ENCODE measurements at places on chromosomes 12 and 14.

GRCh38 chr14:60878536-60878935, 102.3 kb downstream of the TRMT5 start:
- DNase-seq = no peak

GRCh38 chr12:11657511-11657910, 8.0 kb downstream of the ETV6 start:
- DNase-seq = no peak

DNA sequence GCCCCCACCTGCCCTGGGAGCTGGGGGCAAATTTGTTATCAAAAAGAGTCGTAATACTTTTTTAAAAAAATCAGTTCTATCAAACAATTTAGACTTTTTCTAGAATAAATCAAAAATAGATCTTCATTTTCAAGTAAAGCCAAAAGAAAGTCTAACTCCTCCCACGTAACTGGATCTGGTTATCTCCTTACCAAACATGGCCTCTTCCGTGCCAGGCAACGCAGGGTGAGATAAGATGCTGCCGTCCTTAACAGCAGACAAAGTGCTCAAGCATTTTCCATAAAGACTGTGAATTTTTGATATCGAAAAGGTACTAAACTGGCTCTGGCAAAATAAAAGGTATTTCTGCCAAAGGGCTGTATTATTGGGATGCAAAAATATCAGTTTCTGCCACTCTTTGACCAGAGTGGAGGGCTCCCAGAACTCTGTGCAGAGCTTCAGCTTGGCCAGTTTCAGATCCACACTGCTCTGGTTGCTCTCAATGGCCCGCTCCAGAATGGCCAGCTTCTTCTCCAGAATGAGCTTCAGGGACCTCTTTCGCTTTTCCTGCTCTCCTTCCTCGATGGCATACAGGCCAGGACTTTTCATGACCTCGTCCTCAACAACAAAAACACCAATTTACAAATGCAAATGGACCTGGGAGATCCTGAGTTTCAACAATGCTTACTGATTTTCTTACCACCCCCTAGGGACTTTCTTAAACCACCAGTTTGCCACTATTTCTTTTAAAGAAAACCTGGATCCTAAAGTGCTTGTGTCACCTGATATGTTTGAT, 29.0 kb downstream of the NRDE2 start:
- DNase-seq = no peak

DNA sequence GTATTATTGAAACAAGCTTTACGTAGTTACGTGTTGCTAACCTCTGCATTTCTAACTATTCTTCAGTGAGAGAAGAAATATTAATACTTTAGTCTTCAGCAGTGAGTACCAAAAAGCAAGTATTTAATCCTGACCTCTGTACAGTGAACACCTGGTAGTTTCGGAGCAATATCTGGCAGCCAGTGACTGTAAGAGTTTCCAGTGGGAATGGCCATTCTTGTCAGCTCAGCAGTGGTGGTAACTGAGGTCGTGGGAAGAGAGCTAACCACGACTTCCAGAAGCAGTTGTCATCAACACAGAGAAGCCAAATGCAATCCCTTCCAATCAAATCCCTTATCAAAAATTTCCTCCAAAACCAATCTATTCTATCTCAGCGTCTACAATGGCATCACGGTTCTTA, 1500.2 kb upstream of the FLRT2 start:
- no peak for DNase-seq

- DNase-seq = no peak
Measured at GRCh38 chr12:50550530-50551223, 45.9 kb downstream of the DIP2B start.

DNA sequence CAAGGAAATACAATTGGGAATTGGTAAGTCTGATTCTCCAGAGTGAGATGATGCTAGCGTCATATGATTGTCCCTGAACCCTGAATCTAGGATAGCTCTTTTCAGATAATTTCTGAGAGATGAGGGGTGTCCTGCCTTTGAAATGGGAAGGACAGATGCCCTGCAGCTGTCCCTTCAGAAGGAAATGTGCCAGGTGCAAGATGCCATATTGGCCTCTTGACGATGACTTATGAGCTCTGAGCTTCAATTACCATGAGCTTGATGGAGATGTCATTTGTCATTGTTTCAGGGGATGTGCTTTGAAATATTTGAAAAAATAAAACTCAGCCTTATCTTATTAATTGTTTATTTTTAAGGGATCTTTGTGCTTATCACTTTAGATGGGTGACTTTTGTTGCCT, 185.1 kb downstream of the DACT1 start:
- DNase-seq = no peak

DNA sequence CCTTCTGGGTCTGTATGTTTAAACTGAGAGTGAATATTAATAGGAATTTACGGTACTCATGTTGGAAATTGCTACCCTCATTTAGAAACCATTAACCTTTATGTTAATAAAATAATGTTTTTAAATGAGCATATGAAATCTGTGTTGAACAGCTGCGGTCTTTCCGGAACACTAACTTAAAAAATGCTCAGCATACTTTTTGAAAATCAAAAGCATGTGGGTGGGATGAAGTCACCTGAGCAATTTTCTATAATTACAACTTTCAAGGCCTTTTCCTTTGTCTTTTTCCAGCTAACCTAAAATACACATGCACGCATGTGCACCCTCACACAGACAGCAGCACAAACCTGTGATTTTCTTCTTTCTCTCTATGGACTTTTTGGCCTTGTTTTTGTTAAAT, 39.8 kb downstream of the BORCS5 start:
- DNase-seq = no peak

DNA sequence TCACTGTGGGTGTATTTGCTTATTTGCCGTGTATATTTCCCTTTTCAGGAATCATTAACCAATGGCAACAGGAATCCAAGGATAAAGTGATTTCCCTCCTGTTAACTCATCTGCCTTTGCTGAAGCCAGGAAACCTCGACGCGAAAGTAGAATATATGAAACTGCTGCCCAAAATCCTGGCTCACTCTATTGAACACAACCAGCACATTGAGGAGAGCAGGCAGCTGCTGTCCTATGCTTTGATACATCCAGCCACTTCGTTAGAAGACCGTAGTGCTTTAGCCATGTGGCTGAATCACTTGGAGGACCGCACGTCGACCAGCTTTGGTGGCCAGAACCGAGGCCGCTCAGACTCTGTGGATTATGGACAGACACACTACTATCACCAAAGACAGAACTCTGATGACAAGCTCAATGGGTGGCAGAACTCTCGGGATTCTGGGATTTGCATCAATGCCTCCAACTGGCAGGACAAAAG, 135.1 kb downstream of the SAMD4A start:
- no peak for DNase-seq

DNA sequence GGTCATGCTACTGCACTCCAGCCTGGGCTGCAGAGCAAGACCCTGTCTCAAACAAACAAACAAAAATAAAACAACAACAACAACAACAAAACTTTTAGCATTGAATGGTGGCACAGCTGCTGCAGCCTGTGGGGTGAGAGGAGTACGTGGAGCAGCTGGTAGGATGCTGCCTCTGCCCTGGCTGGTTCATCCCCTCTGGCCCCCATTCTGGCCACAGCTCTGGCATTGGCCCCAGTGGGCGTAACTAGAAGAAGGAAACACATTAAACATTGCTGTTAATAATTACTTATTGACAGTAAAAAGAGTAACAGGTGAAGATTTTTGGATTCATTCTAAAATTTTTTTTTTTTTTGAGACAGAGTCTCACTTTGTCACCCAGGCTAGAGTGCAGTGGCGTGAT, 28.8 kb upstream of the C2CD5 start:
- no peak for DNase-seq

DNA sequence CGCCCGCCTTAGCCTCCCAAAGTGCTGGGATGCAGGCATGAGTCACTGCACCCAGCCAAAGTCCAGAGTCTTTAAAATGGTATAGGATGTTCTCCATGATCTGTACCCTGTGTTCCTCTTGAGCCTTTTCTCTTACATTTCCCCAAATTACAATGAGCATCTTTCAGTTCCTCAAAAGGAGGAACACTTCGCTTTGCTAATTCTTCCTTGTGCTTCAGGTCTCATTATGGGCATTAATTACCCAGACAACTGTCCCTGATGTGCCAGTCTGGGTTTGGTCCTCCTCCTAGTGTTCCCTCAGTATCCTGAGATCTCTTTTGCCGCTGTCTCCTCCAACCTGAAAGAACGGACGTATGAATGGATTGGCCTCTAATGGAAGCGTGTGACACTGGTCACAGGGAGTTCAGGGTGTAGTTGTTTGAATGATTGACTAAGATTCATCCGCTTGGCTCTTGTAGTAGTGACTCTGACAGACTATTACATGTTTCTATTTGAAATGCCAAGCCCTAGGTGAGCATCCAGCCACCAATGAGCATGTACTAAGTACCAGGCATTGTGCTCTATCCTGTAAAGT, 8.2 kb downstream of the PRKCH start:
- no peak for DNase-seq

DNA sequence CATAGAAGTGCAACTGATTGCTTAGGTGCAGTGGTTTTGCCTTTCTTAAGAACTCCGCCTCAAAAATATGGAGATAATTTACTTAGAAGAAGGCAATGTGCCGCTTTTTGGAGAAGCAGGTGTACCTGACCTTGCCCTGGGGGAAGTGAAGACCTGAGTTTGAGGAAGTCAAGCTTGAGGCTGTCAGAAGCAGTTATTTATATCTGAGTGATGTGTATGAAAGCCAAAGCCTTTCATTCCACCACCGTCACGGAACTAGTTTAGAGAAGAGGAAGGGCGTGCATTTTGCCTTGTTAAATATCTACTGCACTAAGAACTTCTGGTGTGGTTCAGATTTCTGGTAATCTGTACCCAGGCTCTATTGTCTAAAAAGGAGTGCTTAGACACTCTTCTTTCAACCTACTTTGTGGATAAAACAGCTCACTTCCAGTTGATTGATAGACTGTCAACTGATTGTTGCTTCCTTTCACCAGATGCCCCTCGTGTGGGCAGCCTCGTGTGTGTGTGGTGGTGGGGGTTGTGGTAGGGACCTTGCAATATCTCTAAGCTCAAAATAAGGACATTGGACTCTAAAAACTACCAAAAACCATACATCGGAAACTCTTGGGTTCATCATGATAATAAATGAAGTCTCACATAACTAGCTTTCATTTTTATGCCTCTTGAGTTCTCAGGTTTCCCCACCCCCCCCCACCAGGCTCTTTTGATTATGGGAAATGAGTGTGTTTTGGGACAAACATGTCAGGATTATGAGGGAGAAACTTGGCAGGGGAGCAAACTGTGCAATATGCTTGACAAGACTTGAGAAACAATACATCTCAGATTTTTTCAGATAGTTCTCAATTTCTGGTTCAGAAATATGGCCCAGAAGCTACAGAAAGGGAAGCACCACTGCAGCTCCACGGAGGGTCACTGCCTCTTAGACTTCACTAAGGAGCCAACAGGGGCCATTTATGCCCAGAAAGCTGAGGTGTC, 78.6 kb downstream of the ARF6 start:
- DNase-seq = peak; percentile 97

DNA sequence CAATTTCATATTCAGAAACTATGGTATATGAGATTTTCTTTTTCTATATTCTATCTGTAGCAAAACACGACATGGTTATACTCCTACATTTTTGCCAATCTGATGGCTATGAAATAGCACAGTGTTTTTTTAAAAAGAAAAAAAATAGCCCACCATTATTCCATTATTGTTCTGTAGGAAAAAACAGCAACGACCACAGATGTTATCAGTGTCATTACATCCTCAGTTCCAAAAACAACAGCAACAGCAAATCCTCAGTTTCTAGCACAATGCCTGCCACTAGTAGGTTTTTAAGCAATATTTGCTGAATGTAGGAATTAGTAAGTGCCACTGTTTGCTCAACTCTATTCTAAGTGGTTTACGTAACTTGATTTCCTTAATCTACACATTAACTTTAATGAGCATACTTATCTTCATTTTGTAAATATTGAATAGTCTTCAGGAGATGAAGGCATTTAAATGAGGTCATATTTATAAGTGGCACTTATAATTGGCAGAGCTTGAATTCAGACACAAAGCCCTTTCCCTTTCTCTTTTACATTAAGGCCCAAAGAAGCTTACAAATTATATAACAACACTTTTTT, 8.3 kb downstream of the RNASE6 start:
- DNase-seq = no peak

DNA sequence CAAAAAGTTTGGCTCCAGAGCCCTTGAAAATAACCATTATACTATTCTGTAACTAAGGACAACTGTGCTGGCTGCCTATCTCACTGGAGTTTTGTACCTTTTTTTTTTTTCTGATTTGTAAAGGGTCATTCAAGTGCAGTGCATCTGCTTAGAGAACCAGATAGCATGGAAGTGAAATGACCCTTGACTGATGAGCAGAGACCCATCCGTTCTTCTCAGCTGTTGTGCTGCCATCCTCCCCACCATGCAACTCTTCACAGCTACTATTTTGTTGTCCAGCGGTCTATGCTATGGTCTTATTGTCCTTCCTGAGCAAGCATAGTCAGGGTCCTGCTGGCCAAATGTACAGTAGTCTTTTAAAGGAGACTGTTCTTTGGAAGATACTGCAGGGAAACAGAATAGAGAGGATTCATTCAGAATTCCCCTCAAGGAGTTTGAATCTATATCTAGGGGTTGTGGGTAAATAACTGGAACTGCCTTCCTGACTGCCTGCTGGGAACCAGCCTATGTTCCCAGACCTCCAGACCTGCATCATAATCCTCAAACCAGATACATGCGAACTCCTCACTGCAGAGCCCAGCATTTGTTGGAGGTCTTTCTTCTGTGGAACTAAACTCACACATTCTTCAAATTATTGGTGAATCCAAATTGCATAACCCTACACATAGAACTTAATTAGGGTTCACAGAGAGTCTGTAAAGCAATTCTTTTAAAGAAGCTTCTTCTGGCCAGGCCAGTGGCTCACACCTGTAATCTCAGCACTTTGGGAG, 41.1 kb downstream of the GPR19 start:
- DNase-seq = no peak

- no peak for DNase-seq
Measured at GRCh38 chr12:22082190-22082701, 36.2 kb downstream of the CMAS start.

DNA sequence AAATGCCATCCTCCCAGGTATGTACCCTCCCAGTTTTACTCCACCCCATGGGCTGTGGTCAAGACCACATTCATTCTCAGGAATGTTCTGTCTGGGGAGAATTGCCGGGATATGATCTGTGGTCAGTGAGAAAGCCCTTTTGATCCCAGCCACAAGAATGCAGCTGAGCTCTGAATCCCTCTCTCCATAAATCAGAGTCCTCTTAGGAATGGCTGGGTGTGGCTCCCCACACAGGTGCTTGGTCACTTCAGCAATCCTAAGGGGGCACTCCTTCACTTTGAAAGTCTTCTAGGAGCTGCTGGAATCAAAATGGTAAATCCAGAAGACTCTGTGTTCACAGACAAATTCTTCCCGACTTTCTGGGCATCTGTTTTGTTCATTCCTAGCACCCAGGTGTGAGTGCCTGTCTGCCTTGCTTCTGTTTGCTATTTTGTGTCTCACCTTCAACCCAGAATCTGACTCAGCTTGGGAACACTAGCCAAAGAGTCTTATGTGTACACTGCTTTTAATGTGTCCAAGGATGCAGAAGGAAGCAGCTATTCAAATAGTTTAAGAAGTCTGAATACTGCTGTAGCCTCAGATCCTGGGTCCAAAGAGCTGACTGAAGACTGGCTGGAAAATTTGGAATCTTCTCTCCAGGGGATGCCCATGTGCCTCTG, 144.6 kb upstream of the CDKN3 start:
- no peak for DNase-seq

- no peak for DNase-seq
Measured at GRCh38 chr12:121799156-121799841, 4.5 kb upstream of the SETD1B start.

GRCh38 chr12:60052483-60052882, 456.7 kb downstream of the SLC16A7 start:
- no peak for DNase-seq

Data from GM12864 (cell line).